CD4-positive, alpha-beta T cell treated with Interleukin-15 for 4 hours (primary cell): ENCODE measurements at places on chromosomes 12 and 14.

- DNase-seq = no peak
Observed at GRCh38 chr14:90808759-90809529, 7.3 kb downstream of the TTC7B start.

DNA sequence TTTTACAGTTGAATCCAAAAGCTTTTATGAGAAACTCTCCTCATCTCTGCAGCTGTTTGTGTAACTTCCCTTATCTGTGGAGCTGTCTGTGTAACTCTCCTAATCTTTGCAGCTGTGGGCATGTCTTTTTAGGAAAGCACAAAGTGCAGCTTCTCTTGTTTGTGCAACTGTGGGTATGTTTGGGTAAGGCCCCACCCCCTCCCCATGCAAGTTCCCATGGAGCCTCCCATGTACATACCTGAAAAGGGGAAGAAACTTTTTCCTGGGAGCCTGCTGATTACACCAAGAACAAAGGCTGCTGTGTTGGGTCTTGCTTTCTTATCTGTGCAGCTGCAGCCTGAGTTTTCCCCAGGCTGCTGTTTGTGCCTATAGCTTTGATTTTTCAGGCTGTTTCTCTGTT is 42.7 kb upstream of the CDKN3 start:
- DNase-seq = no peak

DNA sequence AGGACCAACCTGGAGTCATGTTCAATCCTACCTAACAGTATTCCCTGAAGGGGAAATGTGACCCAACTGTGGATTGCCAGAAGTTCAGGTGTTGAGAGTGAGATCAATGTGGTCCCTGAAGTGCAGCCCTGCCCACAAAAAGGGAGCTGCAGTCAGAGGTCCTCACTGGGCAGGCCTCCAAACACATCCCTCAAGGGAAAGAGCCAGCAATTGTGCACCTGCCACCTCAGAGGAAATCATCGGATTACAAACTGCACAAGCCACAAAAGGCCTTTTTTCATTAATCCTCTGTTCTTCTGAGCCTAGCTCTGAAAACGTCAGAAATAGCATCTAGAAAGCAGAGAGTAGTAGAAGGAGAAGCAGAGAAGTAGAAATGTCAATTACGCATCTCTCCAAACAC is 10.8 kb upstream of the MDM1 start:
- no peak for DNase-seq

- DNase-seq = no peak
Observed at GRCh38 chr14:100118396-100119011, 40.9 kb downstream of the DEGS2 start.

DNA sequence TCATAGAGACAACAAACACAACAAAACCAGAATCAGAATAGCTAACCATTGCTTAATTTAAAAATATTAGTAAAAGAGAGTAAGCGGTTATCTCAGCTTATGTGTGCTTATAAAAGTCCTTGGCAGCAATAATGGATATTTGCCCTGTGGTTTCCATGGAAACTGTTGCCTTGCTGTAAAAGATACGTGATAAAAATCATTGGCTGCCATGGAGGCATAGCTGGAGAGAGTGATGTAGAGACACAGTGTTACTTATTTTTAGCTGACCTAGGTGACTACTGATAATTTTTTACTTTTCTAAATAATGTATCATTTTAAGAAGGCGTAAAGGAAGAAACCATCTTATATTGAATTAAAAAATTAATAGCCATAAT is 92.9 kb downstream of the ERC1 start:
- DNase-seq = no peak

GRCh38 chr12:63066782-63067181 is 84.2 kb downstream of the AVPR1A start:
- no peak for DNase-seq

- DNase-seq = no peak
Observed at GRCh38 chr12:53686436-53686835, 10.6 kb upstream of the ATP5MC2 start.

GRCh38 chr12:109845824-109846205 is 12.6 kb upstream of the TRPV4 start:
- no peak for DNase-seq

DNA sequence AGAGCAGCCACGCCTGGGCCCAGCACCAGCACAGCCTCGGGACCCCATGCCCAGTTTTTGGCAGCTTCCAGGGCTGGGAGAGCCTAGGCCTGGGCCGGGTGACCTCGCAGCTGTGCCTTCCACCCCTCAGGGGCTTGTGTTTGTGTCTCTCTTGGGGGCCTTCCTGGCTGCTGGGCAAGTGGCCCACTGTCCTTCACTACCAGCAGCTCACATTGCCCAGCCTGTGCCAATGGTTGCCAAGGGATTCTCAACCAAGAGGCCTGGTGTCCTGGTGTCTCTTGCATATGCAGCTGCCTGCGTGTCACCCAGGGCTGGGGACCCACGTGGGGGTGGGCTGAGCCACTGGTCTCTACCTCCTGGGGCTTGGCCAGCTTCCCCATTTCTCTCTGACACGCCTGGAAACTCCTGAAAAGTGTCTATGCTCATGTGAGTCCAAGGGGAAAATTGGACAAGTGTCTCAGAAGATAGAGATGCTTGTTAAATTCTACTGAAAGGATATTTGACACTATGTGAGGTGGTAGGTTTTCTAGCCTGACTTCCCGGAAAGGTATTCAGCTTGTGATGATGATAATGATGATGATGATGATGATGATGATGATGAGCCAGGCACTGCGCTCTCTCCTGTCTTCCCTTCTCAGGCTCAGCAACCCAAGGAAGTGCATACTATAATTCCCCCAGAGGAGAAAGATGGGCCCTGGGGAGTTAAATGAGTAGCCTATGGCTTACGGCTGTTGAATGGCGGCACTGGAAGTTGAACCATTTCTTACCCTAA is 48.8 kb upstream of the ESRRB start:
- DNase-seq = no peak

DNA sequence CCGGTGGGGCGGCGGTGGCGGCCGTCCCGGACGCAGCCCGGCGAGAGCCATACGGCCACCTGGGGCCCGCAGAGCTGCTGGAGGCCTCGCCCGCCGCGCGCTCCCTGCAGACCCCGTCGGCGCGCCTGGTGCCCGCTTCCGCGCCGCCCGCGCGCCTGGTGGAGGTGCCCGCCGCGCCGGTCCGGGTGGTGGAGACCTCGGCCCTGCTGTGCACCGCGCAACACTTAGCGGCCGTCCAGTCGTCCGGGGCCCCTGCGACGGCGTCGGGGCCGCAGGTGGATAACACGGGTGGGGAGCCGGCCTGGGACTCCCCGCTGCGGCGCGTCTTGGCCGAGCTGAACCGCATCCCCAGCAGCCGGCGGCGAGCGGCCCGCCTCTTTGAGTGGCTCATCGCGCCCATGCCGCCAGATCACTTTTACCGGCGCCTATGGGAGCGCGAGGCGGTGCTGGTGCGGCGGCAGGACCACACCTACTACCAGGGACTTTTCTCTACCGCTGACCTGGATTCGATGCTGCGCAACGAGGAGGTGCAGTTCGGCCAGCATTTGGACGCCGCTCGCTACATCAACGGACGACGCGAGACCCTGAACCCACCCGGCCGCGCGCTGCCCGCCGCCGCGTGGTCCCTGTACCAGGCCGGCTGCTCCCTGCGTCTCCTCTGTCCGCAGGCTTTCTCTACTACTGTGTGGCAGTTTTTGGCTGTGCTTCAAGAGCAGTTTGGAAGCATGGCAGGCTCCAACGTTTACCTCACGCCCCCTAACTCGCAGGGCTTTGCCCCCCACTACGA is 716 bp downstream of the RIOX1 start:
- DNase-seq = peak; percentile 73
